NCI-H1105 treated with DMSO at 0.1 percent for 48 hours (cell line): ENCODE measurements at places on chromosomes 3 and 15.

GRCh38 chr3:5188419-5189221 is 1.1 kb downstream of the EDEM1 start:
- peak; percentile 4 for DNase-seq

DNA sequence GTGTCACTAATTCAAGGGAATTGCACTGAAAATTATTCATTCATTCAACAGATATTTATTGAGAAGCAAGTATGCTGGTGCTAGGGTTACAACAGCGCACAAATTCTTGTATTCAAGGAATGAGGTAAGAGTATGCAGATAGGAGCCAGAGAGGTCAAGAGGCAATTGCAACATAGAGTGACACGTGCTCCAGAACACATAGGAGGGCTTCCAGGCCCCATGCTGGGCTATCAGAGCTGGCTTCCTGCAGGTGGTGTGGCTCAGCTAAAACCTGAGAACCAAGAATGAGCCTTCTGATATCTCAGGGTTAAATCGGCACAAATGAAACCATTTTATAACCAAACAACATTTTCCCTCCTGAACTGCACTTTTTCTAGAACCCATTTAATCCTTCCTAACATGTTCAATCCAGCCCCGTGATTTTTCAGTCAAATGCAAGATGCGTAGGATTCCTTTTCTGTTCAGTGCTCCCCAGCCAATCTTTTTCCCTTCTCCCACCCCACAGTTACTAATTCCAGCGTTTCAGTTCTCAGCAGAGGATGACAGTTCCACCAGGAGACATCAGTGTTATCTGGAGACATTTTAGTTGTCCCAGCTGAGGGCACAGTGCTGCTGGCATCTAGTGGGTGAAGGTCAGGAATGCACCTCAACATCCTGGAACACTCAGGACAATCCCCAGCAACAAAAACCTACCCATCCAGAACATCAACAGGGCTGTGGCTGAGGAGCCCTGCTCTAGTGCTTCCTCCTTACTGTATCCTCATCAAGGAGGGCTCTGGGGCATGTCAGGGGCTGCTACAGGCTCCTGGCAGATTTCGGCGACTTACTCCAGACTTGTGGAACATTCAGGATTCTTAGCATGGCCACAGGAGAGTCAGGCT is 13.1 kb downstream of the CCR5AS start:
- DNase-seq = no peak

- DNase-seq = no peak
Observed at GRCh38 chr3:8489278-8489792, 12.3 kb upstream of the LMCD1 start.

GRCh38 chr15:27869697-27870281 is 229.3 kb downstream of the OCA2 start:
- DNase-seq = no peak

GRCh38 chr3:119500901-119501300 is 2.6 kb downstream of the TIMMDC1 start:
- no peak for DNase-seq

DNA sequence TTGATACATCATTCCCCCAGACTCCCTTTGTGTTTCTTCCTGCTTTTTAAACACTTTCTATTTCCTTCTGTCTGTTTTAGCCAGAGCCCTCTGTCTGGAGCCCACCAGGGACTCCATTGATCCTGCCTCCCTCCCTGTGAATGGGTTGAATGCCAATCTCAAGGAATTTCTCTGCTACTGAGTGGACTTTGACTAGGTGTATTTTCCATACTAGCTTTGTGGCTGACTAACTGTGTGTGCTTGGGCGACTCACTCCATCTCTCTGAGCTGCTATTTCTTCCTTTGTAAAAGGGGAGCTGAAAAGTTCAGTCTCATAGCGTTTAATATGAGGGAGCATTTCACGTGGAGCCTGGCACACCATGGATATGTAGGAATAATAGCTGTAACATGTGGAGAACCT is 98.8 kb downstream of the EEFSEC start:
- DNase-seq = no peak

DNA sequence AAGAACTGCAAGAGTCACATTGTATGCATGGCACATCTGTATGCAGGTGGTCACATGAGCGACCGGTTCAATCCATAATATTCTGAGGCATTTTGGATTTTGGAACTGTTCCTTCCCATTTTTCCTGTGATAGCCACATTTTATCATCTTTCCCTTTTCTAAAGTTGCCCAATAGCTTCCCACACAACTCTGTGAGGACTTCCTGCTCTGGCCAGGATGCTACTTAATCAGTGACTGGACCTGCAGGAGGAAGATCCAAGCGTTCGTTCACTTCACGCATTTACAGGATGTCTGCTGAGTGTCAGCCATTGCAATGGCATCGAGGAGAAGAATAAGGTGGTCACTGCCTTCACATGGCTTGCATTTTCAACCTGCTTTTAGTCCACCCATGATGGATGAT is 9.8 kb downstream of the KLHL6 start:
- no peak for DNase-seq

DNA sequence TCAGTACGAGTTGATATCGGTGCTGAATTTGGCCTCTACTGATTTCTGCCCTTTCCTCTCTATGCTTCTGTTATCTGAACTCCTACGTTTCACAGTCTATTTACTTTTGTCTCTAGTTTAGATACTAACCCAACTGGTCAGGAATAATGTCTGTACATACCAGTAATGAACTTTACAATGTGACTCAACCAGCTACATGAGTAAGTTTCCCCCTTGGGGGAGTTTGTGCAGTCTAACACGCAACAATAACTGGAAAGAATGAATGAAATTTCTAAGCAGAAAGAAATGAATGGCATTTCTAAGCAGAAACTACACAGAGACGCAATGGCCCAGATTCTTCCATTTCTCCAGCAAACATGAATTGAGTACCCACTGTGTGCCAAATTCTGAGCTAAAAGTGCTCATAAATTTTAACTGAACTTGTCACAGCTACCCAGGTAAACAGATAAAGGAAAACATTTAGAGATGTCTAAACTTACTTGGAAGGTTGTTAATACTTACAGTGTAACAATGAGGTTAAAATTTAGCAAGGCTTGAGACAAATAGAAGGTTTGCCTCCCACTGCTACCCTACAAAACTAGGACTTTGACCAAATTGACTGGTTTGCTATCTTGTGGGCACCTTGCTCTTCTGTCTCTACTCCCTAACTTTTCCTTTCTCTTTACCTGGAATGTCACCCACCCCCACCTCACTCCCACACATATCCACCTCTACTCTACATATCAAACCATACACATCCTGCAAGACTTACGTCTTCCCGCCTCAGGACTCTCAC is 11.6 kb downstream of the UPK1B start:
- no peak for DNase-seq

GRCh38 chr3:64184621-64185020 is 40.6 kb downstream of the PRICKLE2 start:
- no peak for DNase-seq

- no peak for DNase-seq
Observed at GRCh38 chr3:77329116-77329515, 289.2 kb downstream of the ROBO2 start.

GRCh38 chr3:143727391-143727790 is 120.9 kb downstream of the SLC9A9 start:
- DNase-seq = no peak

DNA sequence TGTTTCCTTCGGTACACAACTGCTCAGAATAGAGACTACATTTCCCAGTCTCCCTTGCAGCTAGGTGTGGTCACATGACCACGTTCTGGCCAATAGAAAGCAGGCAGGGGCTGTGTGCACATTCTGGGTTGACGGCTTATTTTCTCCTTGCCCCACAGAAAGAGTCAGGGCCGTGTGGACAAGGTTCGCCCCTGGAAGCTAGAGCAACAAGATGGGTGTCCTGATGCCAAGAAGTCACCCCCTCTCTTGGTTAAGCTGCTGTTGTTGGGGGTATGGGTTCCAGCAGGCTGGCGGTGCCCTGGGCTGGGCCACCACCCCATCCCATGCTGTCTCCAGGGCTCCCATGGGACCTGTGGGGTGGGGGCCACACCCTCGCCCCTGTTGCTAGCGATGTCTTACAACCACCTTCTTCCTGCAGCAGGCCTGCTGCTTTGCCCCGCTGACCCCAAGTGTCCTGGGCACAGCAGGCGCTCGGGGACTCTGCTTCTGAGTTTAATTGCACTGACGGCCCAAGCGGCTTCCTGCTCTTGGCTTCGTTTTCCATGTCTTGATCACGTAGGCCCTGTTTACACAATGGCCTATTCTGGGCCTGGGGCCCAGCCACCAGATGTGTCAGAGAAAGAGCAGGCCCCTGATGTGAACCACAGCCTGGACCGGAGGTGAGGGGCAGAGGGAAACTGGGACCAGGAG is 24.9 kb downstream of the ABTB1 start:
- DNase-seq = peak; percentile 97

DNA sequence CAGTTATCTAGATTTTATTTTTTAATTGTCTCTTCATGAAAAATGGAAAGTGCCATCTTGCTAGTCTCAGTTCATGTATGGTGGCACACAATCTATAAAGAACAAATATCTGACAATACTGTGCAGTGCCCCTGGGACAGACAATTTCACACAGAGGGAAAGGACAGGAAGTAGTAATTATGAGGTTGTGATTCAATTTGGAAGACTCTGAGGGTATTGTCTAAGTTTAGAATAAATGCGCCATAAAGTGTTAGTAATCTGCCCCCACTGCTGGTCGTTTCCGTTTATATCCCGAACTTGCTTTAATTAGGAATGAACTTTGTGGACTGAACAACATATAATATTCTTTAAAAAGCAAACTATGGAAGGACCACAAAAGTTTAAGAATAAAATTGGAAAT is 196.4 kb upstream of the SLC24A5 start:
- DNase-seq = no peak

DNA sequence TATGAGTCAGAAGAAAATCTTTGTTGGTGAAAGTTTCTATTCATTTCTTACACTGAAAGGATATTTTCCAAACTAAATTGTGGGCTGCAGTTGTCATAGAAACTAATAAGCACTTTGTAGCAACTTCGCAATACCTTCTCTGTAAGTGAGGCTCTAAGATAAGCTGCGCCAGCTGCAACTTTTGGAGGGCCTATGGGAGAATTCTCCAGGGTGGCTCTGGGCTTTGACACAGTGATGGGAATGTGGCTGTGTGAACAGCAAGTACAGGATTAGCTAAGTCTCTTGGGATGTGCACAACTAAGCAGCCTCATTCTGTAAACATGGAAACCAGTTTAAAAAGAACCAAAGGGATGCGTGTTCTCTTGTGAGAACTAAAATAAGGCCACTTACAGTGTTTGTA is 124.6 kb upstream of the SGO1 start:
- DNase-seq = no peak

DNA sequence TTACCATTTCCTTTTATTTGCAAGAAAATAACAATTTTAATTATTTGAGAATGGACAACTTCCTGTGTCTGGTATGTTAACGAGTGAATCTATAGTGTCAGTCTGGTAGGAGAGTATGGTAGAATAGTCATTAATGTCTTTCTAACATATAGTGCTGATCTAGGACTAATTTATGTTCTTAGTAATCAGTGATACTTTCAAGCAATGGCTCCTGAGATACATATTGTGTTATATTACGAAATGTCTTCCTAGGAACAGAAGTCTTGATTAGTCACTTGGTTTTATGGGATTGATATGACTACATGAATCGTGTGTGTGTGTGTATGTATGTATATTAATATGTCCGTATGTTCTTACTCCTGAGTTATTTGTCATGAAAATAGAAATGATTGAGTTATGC is 66.6 kb upstream of the PAQR5 start:
- DNase-seq = no peak

GRCh38 chr3:120567370-120568201 is 28.6 kb upstream of the NDUFB4 start:
- peak; percentile 53 for DNase-seq

DNA sequence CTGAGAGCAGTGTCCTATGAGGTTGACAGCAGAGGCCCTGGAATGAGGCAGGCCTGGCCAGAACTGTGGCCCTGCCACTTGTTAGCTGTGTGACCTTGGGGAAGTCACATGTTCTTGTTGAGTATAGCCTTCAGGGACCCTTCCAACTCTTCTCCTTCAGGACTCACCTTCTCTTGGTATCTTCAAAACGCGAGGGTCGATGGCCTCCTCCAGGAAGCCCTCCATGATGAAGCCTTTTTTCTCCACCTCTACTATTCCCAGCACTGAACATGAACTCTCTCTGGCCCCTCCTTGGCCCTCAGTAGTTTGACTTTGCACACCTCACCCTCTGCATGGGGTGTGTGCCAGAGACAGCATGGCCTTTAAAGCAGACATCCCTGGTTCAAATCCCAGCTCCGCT is 195.1 kb upstream of the LINGO1 start:
- no peak for DNase-seq

DNA sequence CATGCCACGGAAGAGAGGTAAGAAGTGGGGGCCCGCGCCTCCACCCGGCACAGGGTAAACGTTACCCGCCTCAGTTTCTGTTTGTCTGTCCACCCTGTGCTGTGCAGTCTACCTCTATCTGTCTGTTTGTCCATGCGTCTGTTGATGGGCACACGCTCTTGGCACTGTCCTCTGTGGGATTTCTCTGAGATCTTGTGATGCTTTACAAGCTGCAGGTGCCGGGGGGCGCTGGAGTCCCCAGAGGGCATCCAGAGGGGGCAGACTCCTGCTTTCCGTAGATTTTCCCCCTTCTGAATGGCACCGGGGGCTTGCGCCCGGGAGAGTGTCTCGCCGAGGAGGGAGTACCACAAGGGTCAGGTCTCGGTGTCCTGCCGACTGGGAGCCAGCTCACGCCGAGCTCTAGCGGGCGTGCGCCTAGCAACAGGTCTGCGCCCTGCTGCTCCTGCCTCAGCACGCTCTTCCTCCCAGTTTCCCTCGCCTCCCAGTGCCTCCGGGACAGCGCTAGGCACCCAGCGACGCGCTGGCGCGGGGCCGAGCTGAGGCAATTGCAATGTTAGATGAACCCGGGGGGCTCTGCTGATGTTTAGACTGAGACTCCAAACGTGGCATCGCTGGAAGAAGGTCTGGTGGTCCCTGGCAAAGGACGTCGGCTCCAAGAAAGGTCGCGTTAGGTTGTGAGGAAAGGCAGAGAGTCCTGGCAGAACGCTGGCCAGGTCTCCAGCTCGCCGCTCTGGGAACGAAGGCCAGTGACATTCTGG is 667 bp downstream of the CEMIP start:
- peak; percentile 26 for DNase-seq

- DNase-seq = no peak
Observed at GRCh38 chr15:68537506-68537905, 41.3 kb upstream of the CORO2B start.

DNA sequence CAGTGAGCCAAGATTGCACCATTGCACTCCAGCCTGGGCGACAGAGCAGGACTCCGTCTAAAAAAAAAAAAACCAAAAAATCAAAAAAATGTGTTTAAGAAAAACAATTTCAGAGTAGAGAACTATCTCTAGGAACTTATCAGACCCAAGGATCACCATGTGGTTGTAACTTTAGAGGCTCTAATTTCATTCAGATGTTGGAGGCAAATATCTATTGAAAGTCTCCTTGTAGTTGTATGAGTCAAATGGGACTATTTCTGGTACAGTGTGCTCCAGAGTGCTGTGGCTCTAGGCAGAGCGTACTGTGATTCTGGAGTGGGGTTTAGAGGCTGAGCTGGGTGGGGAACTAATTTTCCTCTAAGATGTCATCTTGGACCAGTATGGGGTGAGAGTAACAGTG is 398.7 kb downstream of the SHQ1 start:
- no peak for DNase-seq

GRCh38 chr3:160141485-160142185 is 83.6 kb upstream of the C3orf80 start:
- no peak for DNase-seq

- no peak for DNase-seq
Observed at GRCh38 chr3:184164648-184165330, 9.6 kb downstream of the DVL3 start.
